ENCODE measurements at places on chromosomes 1 and 21. TPM values are rescaled to one million over a fixed set of nuclear protein-coding genes. Genes with fewer than 3 reads are reported as not detected.

DNA sequence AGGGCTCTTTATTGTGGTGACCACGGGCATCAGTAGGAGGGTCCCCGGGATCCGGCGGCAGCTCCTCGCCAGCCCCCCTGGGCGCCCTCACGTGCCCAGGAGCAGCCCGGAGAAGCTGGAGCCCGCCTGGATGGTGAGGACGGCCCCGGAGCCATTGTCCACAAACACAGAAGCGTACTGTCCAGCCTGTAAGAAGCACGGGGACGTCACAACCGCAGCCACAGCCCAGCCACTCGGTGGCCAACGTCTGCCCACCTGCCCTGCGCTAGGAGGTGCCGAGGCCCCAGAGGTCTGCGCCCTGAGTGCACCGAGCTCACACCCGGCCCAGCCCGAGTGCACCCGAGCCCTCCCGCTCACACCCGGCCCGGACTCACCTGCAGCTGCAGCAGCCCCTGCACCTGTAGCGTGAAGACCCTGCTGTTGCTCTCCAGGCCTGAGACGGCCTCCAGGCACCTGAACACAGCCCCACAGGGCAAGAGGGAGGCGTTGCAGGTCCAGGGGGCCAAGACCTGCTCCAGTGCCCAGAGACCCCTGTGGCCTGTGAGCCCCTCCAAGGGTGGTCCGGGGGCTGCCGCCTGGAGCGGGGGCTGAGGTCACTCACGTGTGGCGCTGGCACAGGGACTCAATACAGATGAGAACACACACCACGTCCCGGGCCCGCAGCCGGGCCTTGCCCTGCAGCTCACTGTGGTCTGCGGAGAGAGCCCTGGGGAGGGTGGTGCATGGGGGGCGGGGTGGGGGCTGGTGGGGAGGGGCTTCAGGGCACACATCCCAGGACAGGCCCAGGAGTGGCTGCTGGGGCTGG is 3.9 kb downstream of the C1QTNF12 start:
- DNase-seq, result no peak

- no peak for DNase-seq
Measured at GRCh38 chr1:218433744-218434143, 88.6 kb downstream of the TGFB2 start.

Gene CHI3L2
- 1.2 TPM for total RNA-seq

DNA sequence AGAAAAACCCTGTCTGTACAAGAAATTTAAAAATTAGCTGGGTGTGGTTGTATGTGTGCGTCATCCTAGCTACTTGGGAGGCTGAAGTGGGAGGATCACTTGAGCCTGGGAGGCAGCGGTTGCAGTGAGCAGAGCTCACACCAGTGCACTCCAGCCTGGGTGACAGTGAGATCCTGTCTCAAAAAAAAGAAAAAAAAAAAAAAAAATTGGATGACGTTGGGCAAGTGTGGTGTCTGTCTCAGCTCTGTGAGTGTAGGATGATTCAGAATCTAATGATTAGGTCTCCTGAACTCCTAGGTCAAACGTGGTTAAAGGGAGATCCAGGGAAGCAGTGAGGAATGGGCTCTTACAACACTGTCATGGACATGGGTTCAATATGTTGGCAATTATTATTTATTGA is 435.9 kb downstream of the KIF26B start:
- no peak for DNase-seq

DNA sequence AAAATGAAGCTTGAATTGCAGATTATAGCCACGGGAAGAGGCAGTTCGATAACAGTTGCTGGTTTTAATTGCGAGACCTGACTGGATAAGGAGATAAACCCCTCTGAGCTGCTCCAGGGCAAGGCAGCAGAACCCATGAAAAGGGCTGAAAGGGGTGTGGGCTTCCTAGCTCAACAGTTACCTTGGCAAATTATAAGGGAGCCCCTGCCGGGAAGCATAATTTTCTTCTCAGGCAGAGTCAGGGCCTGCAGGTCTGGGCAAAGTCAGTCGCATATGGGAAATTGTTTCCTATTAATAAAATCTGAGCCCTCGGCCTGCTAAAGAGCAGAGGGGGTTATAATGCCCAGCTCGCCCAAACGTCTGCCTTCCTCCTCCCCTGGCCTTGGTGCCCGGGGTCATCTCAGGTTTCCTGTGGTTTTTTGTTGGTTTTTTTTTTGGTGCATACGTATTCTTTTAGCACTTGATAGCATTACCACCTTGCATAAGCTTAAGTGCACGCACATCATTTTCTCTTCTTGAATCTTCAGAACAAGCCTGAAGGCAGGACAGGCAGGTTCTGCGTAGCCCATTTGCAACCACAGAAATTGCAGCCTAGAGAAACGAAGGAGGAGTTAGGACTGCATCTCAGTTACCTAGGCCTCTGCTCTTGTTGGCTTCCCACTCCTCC is 33.9 kb upstream of the SELENON start:
- no peak for DNase-seq

DNA sequence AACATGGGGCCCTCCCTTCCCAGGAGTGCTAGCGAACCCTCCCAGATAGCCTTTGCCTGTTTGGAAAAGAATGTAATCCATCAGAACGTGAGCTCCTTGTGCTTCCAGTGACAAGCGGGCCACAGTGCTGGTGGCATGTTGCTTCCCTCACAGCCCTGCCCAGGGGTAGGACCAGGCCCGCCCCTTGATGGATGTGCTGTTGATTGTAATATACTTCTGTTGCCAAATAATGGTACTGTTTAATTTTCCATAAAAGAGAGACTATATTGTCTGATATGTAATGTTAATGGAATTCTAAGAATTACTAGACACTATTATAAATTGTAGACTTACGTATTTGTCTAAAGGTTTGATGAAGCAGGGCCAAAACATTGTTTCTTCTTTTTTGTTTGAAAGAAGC is 16.4 kb downstream of the ATP5PO start:
- DNase-seq, result no peak

DNA sequence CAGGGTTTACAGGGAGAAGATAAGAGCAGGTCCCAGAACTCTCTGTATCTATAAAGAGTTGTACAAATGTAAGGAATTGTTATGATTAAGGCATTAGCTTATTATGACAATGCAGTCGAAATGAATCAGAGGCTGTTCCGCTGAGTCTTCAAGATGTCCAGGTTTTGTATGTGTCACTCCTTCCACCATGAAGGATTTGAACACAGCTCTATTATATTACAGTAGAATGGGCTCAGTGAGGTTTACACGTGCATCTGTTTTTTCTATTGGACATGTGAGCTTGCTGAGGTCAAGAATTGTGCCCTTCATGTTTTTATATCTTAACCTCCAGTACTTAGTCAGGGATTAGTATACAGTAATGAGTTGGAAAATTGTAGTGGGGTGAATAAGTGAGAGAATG is 86.3 kb downstream of the MPZL1 start:
- DNase-seq, result no peak

Gene ADAM30
- not detected for total RNA-seq

DNA sequence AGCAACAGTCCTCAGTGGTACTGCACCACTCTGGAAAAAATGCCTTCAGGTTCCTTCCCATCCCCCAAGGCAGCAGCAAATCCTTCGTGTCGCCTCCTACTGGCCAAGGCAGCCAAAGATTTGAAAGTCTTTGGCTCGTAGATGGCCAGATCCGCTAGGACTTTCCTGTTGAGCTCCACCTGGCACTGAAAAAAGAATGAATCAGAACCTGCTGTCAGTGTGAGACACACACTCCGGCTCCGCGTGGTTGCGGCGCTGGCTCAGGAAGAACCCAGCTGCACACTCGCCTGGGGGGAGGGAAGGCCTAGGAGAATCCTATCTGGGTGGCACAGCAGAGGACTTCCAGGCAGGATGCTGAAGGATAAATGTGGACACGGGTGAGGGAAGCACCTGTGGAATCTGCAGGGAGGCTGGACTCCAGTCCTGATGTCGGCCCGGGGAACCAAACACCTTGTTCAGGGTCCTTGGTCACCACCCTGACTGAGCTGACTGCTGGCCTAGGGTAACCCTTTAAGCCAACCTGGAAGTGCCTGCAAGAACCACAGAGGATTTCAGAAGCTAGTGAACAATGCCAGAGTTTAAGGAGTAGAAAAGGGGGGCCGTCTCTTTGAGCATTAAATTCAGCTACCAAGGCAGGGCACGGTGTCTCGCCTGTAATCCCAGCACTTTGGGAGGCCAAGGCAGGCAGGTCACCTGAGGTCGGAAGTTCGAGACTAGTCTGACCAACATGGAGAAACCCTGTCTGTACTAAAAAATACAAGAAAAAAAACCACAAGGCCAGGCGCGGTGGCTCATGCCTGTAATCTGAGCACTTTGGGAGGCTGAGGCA is 3.2 kb upstream of the CCNL2 start:
- peak; percentile 37 for DNase-seq

- no peak for DNase-seq
Measured at GRCh38 chr1:241408170-241408569, 51.2 kb upstream of the RGS7 start.

DNA sequence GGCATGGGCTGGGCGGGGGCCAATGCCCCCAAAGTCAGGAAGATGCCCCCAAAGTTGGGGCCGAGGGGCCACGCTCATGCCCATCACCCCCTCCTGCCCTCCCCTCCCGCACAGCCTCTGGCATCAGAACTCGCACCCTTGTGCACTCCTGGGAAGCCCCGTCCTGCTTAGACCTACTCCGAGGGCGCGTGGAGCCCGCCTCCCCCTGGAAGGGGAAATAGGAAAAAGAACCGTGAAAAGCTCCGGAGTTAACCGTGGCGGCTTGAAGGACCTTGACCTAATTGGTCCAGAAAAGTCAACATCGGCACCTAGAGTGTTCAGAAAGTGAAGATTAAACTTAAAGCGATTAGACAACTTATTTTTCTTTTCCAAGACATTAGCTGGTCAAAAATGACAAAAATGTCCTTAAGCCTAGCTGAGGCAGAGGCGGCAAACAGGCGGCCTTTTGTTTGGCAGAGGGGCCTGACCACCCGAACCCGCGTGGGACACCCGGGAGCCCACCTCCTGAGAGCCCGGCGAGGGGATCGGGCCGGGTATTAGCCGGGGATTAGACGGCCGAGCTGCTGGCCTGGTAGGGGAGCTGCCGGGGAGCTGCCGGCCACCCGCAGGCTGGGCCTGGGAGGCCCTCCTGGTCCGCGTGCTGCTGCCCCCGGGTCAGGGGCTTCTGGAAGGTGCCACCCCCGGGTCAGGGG is 65.5 kb downstream of the PRDM16 start:
- no peak for DNase-seq

GRCh38 chr1:119015547-119015946 is 27.4 kb upstream of the TBX15 start:
- DNase-seq, result no peak

DNA sequence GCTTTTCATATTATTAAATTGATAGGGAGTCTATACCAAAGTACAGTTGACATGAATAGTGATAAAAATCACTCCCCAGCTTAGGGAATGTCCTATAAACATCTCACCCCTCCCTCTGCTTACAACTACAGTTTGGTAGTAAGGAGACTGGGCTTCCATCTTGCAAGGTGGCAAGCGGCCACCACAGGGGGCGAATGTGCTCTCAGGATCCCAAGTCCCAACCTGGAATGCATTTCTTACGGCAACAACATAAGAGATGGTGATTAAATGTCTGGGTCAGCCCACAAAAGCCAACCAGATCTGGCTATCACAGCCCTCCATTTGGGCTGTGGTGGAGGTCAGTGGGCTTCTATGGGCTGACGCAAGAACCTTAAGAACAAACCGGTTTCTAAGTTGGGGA is 68.0 kb downstream of the SMYD2 start:
- no peak for DNase-seq

- no peak for DNase-seq
Measured at GRCh38 chr1:186842547-186842946, 13.8 kb downstream of the PLA2G4A start.

DNA sequence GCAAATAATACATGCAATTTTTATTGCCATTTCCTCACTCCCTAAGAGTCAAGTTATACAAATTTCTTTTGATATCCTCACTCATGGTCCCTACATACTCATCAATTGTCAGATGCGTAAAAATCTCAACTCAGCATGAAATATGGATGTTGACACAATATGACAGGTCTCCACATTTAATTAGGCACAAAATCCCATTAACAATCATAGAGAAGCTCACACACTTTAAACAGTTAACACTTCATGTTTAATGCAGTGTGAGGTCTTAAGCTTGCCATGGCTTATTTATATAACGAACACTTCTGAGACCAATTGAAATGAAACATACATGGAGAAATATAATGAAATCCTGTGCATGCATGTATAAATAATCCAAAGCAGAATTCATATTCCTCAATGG is 58.6 kb downstream of the GREM2 start:
- DNase-seq, result no peak

Gene CLCA4
- total RNA-seq, result 1,175 TPM

Gene UBL4B
- total RNA-seq, result not detected

DNA sequence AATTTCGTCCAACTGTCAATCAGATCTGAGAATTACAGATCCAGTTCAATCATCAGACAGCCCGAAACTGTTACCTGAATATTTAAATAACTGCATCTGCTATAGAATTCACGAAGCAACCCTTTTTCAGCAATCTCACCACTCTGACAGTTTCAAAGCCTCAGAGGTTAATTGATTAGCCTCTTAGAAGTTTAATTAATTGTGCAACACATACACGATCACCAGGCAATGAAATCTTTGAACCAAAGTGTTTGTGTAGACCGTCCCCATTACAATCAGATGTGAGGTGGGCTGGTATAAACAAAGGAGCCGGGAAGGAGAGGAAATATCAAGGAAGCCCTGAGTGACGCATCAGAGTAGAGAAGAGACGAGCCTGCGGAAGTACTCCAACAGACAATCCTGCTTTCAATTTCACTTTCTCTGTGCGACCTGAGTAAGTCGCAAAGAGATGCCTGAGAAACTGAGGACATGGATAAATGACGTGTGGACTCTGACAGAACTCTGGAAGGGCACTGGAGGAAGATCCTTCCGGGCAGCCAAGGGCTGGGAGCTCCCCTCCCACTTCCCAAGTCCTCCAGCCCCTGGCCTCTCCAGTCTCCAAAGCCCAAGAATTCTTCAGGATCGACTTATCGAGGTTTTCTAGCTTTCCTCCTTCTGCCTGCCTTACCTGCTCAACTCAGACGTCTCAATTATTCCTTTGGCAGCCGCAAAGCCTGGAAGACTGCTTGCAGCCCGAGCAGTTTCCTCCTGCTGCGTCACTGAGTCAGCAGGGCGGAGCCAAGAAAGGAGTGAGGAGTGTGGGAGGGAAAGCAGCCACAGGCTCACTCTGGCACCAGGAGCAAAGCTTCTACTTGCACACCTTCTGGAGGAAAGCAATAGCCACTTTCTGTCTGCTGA is at the start of gene RNASEL:
Gene RNASEL (minus strand): TSS at position 757 of the 897 bp plus-strand sequence. CDS start 2,450 bp downstream, outside the sequence.
- peak; percentile 85 for DNase-seq

Gene RAB3B
- total RNA-seq, result 9.2 TPM

GRCh38 chr1:167219194-167219593 is 1.5 kb upstream of the POU2F1 start:
- no peak for DNase-seq

DNA sequence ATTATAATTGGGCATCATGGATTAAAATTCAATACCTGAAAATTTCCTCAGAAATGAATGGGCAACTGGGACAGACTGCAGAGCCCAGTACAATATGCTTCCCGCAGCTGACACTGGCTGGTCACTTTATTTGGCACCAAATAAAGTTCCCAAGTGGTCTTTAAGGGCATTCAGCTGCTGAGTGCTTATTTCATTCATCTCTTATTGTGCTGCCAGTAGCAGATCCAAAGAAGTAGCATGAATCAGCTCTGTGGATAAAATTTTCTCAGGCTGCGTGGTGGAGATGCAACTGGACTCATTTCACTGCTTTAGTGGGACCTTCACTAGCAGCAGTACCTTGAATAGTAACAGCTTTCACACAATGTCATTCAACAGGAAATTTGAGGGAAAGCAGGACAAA is 226.3 kb upstream of the ADGRL2 start:
- no peak for DNase-seq

- no peak for DNase-seq
Measured at GRCh38 chr1:3746389-3746829, 5.8 kb upstream of the CCDC27 start.

GRCh38 chr21:35648512-35648911 is 411.8 kb downstream of the SETD4 start:
- no peak for DNase-seq

- DNase-seq, result no peak
Measured at GRCh38 chr1:176778056-176778455, 315.1 kb downstream of the PAPPA2 start.
